ENCODE measurements at places on chromosomes 16 and 17.

GRCh38 chr17:39639566-39640458 lies 2.9 kb downstream of the STARD3 start:
- DNase-seq = no peak

DNA sequence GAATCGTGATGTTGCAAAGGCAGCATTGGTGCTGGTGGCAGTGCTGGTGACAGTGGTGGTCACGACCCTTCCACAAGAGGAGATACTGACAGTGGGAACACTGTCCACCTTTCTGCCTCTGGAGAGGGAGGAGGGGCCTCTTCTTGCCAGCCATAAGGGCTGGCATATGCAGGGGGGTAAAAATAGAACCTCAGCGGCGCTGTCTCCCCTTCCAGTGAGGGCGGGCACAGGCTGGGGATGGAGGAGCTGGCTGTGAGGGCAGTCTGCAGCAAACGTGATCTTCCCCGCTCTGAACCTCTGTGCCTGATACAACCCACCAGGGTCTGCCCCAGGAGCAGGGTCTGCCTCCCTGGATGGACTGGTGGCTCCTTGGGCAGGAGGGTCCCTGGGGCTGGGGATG lies 3.4 kb downstream of the RAP1GAP2 start:
- DNase-seq = no peak

DNA sequence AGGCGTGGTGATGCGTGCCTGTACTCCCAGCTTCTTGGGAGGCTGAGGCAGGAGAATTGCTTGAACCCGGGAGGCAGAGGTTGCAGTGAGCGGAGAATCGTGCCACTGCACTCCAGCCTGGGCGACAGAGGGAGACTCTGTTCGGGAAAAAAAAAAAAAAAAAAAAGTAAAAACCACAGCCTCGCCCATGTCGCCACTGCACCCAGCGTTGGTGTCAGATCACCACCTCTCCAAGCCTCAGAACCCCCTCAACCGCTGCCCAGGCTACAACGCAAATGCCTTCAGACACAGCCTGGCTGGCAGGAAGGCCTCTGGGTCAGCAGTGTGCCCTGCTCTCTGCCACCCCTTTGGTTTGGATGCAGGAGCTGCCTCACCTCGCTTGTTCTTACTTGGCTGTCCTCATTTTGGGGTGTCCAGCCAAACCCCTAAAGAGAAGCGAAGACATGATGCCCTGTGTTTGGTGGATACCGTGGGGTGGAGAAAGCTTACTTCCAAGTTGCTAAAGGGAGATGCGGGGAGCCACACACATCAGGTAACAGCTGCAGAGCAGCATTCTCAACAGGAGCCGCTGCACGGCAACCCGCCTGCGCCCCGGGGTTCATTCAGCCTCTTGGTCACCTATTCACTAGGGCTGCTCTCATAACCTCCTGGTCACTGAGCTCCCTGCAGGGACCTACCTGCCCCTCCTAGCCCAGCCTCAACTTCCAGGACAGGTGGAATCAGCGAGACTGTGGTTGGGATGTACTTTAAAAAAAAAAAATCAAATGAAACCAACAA lies 13.0 kb upstream of the CYTH1 start:
- no peak for DNase-seq

GRCh38 chr16:2205967-2206313 lies 686 bp downstream of the MLST8 start:
- no peak for DNase-seq
